ENCODE measurements at places on chromosomes 1 and 21.
A peak's percentile ranks its signal among the peaks of the same experiment; 100 is the strongest.

- DNase-seq: no peak
These were observed 31.4 kb downstream of the STPG1 start for GRCh38 chr1:24382165-24382577.

DNA sequence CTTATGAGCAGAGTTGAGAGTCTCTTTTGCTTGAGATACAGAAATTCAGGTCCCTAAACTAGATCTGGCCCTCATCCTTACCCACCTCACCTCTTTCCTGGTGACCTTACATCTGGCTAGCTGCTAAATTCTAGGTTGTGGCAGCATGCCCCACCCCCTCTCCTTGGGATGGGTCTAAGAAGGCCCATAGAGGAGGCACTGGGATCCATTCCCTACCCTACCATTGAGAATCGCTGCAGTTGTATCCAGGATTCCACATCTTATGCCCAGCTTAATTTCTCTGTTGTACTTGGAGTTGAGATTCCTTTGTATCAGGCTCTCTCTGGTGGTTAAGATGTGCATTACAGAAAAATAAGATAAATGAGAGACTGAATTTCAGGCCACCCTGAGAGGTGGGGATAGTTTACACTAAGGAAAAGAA lies 9.5 kb upstream of the TMEM39B start:
- no peak for DNase-seq

DNA sequence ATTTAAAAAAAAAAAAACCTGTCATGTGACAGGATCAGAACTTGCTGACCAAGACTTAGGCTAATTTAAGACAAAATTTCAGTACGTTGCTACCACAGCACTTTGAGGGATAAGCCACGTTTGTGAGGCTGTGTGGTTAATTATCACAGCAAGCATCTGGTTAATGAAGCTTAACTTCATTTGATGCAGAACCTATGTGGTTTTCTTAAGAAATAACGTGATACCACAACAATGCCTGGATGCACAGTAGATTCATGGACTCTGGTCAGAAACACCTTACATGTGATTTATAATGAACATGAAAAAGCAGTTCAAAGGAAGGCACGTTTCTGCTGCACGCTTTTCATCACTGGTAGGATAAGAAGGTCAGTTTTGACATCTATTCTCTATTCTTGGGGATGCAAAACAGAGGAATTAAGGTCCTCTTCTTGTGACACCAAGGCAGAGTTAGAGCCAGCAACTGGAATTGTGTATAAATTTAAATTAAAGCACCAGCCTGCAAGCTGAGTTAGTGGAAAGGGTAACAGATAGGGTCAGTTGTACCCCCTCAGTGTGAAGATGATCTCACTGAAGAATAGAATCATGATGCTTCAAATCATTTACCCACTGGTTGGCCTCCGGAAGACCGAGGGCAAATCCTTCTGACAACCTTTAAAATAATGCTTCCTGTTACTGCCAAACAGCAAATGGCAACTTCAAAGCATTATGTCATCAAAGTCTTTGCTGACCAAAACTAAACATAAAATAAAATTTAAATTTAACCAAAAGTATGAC lies 6.0 kb upstream of the KRTAP8-1 start:
- no peak for DNase-seq

GRCh38 chr1:30195424-30196134 lies 527.8 kb downstream of the MATN1 start:
- no peak for DNase-seq

DNA sequence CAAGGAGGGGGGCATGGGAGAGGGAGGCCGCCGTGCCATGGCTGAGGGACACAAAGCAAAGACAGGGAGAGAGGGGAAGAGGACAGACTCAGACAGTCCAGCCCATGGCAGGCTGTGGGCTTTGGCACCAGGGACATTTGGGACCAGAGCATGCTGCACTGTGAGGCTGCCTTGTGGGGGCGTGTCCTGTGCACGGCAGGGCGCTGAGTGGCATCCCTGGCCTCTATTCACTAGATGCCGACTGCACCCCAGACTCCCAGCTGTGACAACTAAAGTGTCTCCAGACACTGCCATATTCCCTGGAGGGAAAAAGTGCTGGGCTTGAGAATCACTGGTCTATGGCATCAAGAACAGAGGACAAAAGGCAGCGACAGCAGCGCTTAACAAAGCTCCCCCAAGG lies 18.6 kb upstream of the PRDM15 start:
- no peak for DNase-seq

- no peak for DNase-seq
These were observed 140.3 kb downstream of the FOXD2 start for GRCh38 chr1:47578026-47578720.

DNA sequence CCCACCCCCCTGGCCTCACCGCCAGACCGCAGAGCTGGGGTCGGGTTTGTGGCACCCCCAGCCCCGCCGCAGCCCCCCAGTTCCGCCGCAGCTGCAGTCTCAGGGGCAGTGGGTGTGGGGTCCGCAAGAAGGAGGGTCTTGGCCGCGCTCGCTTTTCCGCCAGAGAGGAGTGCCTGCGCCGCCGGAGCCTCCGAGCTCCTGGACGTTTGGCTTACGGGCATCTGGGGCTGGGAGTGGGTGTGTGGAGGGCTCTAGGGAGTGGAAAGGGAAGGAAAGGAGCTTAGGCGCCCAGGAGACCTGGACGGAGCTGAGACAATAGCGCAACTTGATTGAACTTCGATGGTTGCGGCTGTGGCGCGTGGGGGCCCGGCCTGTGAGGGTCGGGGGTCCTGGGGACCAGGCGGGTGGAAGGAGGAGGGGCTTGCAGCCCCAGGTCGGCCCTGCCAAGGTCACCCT lies 88.8 kb upstream of the IPO9 start:
- no peak for DNase-seq

DNA sequence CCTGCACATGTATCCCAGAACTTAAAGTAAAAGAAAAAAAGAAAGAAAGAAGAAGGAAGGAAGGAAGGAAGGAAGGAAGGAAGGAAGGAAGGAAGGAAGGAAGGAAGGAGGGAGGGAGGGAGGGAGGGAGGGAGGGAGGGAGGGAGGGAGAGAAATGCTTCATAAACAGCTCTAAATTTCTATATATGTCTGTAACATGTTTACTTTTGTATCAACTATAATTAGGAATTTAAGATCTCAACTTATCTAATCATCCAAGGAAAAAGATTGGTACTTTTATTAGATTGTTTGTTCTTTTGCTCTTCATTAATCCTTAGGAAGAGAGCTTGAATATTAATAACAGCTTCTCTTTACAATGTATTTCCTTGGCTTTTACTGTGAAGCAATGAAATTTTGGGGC lies 195.4 kb upstream of the PRMT6 start:
- DNase-seq: no peak

DNA sequence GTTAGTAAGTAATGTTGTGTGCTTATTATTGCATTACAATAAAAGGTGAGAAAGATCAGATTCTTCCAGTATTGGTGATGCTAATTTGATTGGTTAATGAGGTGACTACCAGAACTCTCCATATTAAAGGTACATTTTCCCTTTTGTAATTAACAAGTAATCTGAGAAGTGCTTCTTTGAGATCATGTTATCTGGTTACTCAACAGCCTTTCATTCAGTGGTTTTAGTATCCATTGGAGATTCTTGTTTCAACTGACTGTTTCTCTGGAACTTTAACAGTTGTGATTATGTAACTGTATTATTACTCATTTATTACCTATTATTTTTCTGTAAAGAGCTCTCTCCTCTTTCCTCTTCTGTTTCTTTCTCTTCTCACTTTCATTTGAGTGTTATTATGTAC lies 86.7 kb downstream of the PEX14 start:
- no peak for DNase-seq

DNA sequence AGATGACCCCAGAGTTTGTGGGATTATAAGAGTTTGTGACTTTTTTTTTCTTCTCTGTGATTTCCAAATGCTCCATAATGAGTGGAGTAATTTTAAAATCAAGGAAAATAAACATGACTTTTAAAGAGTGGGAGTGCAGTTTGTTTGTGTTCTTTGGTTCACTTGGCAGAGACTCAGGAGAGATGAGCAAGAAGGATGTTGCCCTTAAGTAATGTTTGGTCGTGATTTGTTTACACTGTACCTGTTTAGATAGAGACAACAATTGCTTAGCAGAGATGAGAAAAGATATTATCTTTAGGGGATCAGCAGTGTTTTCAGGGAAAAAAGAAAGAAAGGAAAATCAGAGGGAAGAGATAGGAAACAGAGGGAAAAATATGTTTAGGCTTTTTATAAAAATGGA lies 170.8 kb downstream of the ADSS2 start:
- no peak for DNase-seq

- no peak for DNase-seq
These were observed 120.7 kb downstream of the NFIA start for GRCh38 chr1:61202854-61203598.

DNA sequence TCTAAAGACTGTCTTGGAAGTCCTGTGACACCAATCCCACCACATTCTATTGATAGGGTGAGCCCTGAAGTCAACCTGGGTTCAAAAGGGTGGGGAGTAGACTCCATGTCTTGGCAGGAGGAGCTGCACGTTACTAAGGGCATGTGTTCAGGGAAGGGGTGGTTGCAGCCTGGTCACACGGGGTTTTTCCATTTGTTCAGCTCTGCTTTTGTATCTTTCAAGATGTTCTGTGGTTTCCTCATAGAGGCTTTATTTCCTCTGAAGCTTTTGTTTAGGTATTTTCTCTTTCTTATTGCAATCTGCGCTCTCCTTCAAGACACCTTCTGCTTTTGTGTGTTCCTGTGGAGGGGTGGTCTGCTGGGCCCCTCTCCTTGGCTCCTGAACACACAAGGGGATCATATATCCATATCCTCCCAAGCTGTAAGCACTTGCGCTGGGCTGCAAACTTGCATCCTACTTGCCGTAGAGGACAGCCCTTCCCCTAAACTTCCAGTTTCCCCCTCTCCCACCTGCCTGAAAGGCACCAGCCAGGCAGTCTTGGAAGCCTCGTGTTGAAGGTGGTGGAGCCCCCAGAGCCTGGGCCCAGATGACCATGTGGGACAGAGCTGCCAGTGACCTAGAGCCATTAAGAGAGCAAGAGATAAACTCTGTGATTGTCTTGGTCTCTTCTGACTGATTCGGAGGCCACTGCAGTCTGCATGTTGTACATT lies 62.5 kb upstream of the TRAPPC10 start:
- no peak for DNase-seq

DNA sequence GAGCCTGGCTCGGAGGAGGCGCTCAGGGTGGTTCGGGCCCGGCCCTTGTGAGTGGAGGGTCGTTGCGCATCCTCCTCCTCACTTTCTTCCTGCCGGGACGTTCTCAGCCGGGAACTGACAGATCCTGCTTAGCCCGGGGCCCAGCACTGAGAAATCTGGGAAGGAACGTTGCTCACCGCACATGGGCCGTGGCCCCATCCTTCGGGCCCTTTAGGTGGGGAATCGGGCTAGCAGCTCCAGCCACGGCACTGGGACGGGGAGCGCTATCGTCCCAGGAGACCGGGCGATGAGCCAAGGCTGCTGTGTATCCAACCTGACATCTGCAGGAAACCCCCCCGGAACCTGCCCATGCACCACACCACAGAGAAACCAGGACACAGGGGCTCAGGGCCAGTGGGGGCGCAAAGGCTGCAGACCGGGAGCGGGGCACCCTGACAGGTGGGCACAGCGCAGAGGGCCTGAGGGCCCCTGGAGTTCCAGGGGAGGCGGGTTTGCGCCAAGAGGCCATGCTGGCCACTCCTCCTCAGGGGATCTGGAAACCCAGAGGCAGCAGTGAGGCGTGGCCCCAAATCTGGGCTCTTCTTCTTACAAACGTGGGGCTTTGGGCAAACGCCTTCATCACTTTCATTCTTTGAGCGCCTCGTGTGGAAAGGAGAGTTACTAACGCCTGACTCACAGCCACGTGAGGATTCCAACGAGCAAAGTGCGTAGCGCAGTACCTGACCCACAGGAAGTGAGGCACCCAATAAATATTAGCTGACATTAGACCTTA lies at the start of gene SH2D5:
Gene SH2D5, minus strand, starts transcription at position 116 of the 772 bp plus-strand sequence. CDS start 4,659 bp downstream, outside the sequence.
- DNase-seq: peak; percentile 69

Data from hypothalamus (tissue), 51 donors.